CD8-positive, alpha-beta memory T cell (primary cell): ENCODE measurements at places on chromosomes 12 and 14.
A peak's percentile ranks its signal among the peaks of the same experiment; 100 is the strongest.

DNA sequence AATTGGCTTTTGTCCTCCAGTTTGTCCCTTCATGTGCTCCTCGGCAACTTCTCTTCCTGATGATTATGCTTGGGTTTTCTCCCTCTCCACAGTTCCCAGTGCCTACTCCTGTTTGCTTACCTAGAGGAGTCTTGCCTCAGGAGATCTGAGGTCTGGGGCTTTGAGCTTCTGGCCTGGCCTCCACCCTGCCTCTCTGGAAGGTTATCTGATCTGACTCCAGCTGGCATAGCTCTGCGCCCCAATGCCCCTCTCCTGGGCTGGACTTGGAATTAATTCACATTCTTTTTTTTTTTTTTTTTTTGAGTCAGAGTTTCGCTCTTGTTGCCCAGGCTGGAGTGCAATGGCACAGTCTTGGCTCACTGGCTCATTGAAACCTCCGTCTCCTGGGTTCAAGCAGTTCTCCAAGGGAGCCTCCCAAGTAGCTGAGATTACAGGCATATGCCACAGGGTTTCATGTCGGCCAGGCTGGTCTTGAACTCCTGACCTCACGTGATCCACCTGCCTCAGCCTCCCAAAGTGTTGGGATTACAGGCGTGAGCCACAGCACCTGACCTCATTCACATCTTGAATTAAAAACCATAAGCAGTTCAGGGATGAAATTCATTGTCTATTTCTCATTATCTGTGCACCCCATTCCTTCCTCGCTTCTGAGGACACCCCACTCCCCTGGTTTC is 33.5 kb downstream of the CFL2 start:
- no peaks in the 10 kb centered on the region for H3K4me1 ChIP-seq
- no peaks in the 10 kb centered on the region for H3K27me3 ChIP-seq
- H3K36me3 ChIP-seq: no peaks in the 10 kb centered on the region
- no peak for DNase-seq

DNA sequence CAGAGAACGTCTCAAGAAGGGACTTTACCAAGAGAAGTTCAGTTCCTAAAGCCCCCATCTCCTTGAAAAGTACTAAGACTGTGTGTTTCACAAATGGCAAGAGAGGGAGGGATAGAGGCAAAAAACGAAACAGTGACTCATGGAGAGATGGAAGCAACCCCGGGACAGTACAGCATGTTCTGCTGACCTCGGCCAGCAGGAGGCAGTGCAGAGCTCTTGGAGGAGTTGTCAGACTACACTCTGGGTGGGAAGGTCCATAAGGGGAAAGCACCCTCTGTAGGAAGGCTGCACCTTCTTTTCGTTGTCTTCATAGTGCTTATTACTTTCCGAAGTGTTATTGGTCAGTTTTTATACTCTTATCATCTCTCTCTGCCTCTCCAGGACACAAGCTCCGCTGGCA is 525.2 kb upstream of the CCDC196 start:
- no peak overlapping the region for H3K4me3 ChIP-seq
- H3K4me1 ChIP-seq: peaks cover 16% of the 10 kb centered on the region
- H3K27ac ChIP-seq: no peak overlapping the region
- H3K36me3 ChIP-seq: no peaks in the 10 kb centered on the region

DNA sequence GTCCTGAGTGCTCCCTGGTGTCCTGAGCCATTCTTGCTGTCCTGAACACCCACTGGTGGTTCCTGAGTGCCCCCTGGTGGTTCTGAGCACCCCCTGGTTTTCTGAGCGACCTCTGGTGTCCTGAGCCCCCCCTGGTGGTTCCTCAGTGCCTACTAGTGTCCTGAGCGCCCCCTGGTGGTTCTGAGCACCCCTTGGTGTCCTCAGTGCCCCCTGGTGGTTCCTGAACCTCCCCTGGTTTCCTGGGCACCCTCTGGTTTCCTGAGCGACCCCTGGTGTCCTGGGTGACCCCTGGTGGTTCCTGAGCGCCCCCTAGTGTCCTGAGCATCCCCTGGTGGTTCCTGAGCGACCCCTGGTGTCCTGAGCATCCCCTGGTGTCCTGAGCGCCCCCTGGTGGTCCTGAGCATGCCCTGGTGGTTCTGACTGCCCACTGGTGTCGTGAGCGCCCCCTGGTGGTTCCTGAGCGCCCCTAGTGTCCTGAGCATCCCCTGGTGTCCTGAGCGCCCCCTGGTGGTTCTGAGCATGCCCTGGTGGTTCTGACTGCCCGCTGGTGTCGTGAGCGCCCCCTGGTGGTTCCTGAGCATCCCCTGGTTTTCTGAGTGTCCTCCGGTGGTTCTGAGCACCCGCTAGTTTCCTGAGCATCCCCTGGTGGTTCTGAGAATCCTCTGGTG is 473.1 kb downstream of the TMEM121 start:
- no peak overlapping the region for H3K27ac ChIP-seq
- H3K4me3 ChIP-seq: no peak overlapping the region
- DNase-seq: peak; percentile 85
- H3K27me3 ChIP-seq: no peaks in the 10 kb centered on the region
- peaks cover 28% of the 10 kb centered on the region for H3K4me1 ChIP-seq

GRCh38 chr14:105415481-105416428 is 3.9 kb upstream of the MTA1 start:
- peaks cover 7% of the 10 kb centered on the region for H3K27me3 ChIP-seq
- no peak overlapping the region for H3K27ac ChIP-seq
- peaks cover 24% of the 10 kb centered on the region for H3K4me1 ChIP-seq
- no peak for DNase-seq
- H3K36me3 ChIP-seq: no peaks in the 10 kb centered on the region

DNA sequence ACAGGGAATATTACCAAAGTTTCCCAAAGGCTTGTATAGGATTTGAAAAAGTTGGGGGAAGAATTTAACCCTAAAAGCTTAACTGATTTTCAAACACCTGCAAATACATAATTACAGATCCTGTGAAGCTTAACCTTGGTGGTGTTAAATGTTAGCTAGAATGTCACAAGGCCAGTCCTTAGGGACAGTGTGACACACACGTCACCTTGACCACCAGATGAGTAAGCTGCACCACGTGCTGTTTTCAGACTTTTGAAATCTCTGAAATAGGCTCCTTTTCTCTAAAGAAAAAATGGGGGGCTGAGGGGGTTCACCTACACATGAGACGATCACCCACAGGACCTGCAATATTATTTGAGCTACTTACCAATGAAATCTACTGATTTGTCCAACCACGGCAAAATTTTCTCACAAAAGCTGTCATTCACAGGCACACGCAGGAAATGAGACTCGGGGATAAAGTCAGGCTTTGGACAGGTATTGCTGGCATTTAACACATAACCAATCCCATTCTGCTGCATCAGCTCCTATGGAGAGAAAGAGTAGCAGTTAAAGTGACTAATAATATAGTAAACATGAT is 75.9 kb downstream of the DUSP16 start:
- H3K27ac ChIP-seq: no peak overlapping the region
- no peak for DNase-seq
- H3K27me3 ChIP-seq: no peaks in the 10 kb centered on the region

GRCh38 chr14:89621791-89622638 is 205.0 kb upstream of the FOXN3 start:
- peak overlapping the region; percentile 21 for H3K4me3 ChIP-seq
- peaks cover 34% of the 10 kb centered on the region for H3K4me1 ChIP-seq
- no peak overlapping the region for H3K27ac ChIP-seq
- H3K27me3 ChIP-seq: no peaks in the 10 kb centered on the region

- H3K27me3 ChIP-seq: no peaks in the 10 kb centered on the region
- no peaks in the 10 kb centered on the region for H3K4me1 ChIP-seq
- H3K4me3 ChIP-seq: no peak overlapping the region
Measured at GRCh38 chr14:76073717-76074116, 78.0 kb upstream of the GPATCH2L start.

DNA sequence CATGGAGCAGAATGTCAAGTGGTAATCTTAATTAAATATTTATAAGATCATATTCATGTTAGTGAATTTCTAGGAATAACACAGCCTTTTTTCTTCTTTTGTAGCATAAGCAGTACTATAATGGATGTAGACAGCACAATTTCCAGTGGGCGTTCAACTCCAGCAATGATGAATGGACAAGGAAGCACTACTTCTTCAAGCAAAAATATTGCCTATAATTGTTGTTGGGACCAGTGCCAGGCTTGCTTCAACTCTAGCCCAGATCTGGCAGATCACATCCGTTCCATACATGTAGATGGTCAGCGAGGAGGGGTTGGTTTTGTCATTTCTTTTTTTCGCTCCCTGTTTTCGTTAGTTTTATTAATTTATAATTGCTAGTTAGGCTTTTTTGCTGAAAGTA is 23.1 kb downstream of the AEBP2 start:
- H3K36me3 ChIP-seq: peaks cover 16% of the 10 kb centered on the region
- peaks cover 13% of the 10 kb centered on the region for H3K4me1 ChIP-seq
- H3K27me3 ChIP-seq: no peaks in the 10 kb centered on the region
- no peak for DNase-seq

- peak within 1 kb of the TSS; percentile 59 for H3K27ac ChIP-seq
- peaks cover 11% of the 10 kb centered on the region for H3K27me3 ChIP-seq
- H3K36me3 ChIP-seq: no peaks in the 10 kb centered on the region
Measured at GRCh38 chr14:28766469-28766955, at the start of gene FOXG1. Gene FOXG1, plus strand, starts transcription at chr14:28766787. Its CDS starts 493 bp downstream, at chr14:28767280.

- no peak for DNase-seq
- H3K4me3 ChIP-seq: no peak overlapping the region
- peaks cover 5% of the 10 kb centered on the region for H3K4me1 ChIP-seq
- H3K27me3 ChIP-seq: no peaks in the 10 kb centered on the region
- no peaks in the 10 kb centered on the region for H3K36me3 ChIP-seq
- no peak overlapping the region for H3K27ac ChIP-seq
Measured at GRCh38 chr12:50611021-50611744, 106.4 kb downstream of the DIP2B start.

- peak overlapping the region; percentile 84 for H3K4me3 ChIP-seq
- no peaks in the 10 kb centered on the region for H3K27me3 ChIP-seq
- DNase-seq: no peak
- peaks cover 24% of the 10 kb centered on the region for H3K4me1 ChIP-seq
- H3K36me3 ChIP-seq: no peaks in the 10 kb centered on the region
Measured at GRCh38 chr12:68609998-68610369, 715 bp upstream of the RAP1B start.

GRCh38 chr12:95767703-95768102 is 22.9 kb downstream of the NTN4 start:
- H3K4me1 ChIP-seq: no peaks in the 10 kb centered on the region
- H3K4me3 ChIP-seq: no peak overlapping the region
- H3K27me3 ChIP-seq: no peaks in the 10 kb centered on the region
- no peak overlapping the region for H3K27ac ChIP-seq
